SHP77 treated with DMSO at 0.1 percent for 48 hours (cell line): ENCODE measurements at places on chromosomes 12 and 14.

- no peak for DNase-seq
Observed at GRCh38 chr12:18068355-18068754, 21.6 kb downstream of the RERGL start.

GRCh38 chr12:110778833-110779577 lies 36.3 kb upstream of the PPP1CC start:
- DNase-seq, result no peak

GRCh38 chr14:30362369-30363218 lies 196.4 kb upstream of the G2E3 start:
- peak; percentile 32 for DNase-seq

DNA sequence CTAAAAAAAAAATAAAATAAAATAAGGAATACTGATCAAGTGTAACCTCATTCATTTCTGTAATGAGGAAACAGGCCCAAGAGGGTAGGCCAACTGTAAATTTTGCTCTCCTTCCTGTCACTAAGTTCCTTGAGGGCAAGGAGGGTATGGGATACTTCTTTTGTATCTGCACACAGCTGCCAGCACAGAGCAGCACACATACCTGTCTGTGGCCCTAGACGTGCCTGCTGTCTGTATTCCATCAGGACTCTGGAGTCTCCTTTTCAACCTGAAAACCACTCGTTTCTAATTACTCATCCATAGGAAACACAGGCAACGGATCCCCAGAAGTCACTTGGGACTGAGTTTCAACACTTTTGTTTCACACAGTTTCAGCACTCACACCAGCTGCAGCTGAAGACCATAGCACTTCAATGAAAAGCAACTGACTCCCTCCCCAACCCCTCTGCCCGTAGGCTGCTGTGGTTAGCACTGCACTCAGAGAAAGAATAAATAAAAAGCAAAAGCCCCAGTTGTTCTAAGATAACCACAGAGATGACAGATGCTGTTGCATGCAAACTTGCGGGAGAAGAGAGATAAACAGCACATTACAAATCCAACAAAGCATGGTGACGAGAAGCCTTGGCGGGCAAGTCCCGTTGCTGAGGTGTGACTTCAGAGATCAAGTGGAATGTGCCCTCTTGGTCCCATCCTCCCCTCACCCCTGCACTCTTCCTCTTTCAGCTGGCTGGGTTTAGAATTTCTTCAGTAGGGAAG lies 24.9 kb downstream of the CRACR2A start:
- no peak for DNase-seq

DNA sequence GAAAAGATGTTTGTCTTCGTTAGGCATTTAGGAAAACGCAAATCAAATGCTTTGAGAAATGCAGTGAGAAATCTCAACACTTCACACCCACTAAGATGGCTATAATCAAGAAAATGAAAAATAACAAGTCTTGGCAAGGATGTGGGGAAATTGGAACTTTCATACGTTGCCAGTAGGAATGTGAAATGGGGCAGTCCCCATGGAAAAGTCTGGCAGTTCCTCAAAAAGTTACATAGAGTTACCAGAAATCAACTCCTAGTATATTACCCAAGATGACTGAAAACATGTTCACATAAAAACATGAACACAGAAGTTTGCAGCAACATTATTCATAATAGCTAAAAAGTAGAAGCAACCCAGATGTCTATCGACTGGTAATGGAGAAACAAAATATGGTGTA lies 41.5 kb upstream of the LRTM2 start:
- no peak for DNase-seq

DNA sequence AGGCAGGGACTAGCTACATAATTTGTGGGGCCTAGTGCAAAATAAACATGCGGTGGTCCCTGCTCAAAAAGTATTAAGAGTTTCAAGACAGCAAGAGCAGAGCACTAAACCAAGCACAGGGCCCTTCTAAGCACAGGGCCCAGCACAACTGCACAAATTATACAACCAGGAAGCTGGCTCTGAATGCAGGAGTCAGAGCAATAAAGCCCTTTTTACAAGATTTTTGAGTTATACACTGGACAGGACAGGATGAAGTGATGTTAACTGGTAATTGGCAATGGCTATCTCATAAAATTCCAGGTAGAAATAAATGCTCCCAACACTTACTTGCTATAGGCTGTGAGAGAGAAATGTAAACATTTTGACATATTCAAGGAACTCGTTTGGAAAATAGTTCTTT lies 86.2 kb upstream of the GPHB5 start:
- no peak for DNase-seq

DNA sequence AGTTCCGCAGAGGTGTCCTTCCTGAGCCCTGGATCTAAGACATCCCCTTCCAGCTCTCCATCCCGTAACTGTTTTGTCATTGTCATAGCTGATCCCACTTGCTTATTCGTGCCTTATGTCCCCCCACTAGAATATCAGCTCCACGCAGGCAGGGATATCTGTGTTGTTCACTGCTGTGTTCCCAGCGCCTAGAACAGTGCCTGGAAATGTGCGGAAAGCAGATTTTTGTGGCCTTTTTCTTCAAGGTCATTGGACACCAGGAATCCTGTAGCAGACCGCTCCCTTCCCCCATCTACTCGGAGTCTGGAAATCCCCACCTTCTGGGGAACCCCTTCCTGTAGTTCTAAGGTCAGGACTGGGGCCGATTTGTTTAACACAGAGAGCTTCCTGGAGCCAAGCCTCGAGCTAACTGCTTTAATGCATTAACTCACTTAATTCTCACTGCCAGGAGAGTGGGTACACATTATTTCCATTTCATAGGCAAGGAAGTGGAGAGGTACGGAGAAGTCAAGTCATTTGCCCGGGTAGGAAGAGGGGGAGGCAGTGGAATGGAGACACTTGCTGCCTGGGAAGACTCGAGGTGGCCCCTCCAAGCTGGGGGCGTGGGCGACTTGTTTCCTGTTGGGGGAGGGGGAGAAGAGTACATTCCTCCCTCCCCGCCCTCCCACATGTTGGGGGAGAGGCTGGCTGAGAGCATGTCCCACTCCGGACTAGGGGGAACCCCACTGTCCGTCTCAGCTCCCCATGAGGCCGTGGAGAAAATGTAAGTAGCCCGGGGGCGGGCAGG lies 1.2 kb upstream of the SH2B3 start:
- DNase-seq, result no peak

- DNase-seq, result peak; percentile 83
Observed at GRCh38 chr12:26744697-26745440, 88.1 kb downstream of the ITPR2 start.

DNA sequence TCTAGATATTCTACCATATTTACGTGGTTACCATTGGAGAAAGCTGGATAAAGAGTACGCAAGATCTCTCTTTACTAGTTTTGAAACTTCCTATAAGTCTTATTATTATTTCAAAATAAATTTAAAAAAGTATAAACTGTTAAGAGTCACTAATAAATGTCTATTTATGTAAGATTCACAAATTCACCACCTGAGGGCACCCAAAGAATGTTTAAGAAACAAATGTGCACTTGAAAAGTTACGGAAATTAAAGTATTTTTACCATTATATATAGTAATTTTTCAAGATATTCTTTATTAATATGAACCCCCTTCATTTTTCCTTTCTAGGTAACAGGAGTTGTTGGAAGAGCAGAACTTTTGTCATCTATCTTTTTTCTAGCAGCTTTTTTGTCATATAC lies 11.9 kb downstream of the TMTC3 start:
- DNase-seq, result no peak

- DNase-seq, result no peak
Observed at GRCh38 chr14:77615361-77616132, 890 bp downstream of the SPTLC2 start.

DNA sequence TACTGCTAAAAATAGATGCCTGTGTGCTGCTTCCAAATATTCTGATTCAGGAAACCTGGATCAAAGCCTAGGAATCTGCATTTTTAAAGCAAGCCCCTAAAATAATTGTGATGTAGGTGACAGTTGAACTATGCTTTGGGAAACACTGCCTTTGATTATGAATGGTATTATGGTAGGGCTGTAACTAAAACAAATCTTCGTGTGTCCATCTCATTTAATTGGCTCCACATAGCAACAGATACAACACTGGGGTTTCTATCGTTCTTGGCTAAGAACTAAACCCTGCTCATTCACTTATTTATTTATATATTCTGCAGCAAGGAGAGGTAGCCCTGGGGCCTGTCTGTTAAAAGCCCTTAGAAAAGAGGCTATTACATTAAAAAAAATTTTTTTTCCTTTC lies 23.0 kb upstream of the ITGA5 start:
- no peak for DNase-seq

GRCh38 chr12:68611094-68611805 lies 551 bp downstream of the RAP1B start:
- DNase-seq, result no peak

DNA sequence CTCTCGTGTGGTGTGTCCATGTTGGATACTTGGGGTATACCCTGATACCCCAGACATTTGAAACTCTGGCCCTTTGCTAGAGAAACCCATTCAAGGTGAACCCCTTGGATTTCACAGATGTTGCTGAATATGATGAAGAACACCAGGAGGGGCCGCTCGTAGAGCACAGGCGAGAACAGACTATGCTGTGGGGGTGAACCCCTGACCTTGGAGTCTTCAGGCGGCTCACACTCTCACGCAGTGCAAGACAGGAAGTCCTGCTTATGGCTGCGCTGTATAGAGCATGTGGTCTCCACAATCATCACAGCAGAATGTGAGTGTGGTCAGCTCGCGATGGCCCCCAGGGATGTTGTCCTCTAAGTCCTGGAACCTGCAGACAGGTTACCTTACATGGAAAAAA lies 60.4 kb downstream of the SLC15A4 start:
- no peak for DNase-seq

GRCh38 chr12:94650143-94651056 lies at the start of gene TMCC3:
Gene TMCC3 (minus strand): TSS chr12:94650557. CDS start chr12:94650430, 127 bp downstream.
- DNase-seq, result no peak

- DNase-seq, result no peak
Observed at GRCh38 chr14:28381656-28382055, 384.9 kb upstream of the FOXG1 start.

GRCh38 chr12:80178846-80179245 lies 79.5 kb downstream of the OTOGL start:
- DNase-seq, result no peak

GRCh38 chr12:130948136-130948535 lies 5.6 kb upstream of the ADGRD1 start:
- no peak for DNase-seq

GRCh38 chr14:92493492-92493891 lies 20.1 kb upstream of the RIN3 start:
- DNase-seq, result no peak

- no peak for DNase-seq
Observed at GRCh38 chr12:19616781-19617180, 177.5 kb downstream of the AEBP2 start.

- DNase-seq, result no peak
Observed at GRCh38 chr12:944211-944610, 5.3 kb downstream of the RAD52 start.

- no peak for DNase-seq
Observed at GRCh38 chr12:45587877-45588533, 141.5 kb upstream of the ARID2 start.

DNA sequence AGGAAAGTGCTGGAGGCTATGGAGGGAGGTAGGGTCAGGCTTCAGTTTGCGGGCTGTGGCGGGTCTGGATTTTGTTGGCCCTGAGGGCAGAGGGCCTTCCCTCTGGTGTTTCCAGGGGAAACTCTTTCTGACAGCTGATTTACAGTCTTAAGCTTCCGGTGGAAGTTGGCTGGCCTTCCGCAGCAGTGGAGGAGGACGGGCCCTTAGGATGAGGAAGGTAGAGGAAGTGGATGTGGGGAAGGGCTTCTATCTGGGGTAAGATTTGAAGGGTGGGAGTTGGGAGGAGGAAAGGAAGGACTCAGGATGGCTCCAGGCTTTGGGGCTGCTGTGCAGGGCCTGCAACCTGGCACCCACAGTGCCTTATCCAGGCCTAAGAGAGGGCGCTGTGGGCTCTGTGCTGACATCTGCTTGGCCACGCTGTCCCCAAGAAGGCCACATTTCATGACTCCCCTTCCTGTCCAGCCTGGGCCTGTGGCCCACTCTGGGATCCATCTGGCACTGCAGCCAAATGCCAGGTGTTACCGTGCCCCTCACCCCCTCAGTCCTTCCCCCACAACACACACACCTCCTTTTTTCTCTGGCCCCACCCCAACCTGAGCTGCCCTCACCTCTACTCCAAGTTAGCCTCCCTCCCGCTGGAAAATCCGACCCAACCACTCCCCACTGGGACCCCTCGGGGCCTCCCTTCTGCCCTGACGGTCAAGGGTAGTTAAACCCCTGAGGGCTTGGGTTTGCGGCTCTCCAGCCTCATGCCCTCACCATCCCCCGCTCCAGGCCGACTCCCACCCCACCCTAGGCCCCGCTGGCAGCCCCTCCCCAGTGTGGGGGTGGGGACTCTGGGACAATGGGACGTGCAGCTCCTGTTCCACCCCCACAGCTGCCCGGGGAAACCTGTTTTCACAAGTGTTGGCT lies 7.7 kb upstream of the PPP1R13B start:
- no peak for DNase-seq

DNA sequence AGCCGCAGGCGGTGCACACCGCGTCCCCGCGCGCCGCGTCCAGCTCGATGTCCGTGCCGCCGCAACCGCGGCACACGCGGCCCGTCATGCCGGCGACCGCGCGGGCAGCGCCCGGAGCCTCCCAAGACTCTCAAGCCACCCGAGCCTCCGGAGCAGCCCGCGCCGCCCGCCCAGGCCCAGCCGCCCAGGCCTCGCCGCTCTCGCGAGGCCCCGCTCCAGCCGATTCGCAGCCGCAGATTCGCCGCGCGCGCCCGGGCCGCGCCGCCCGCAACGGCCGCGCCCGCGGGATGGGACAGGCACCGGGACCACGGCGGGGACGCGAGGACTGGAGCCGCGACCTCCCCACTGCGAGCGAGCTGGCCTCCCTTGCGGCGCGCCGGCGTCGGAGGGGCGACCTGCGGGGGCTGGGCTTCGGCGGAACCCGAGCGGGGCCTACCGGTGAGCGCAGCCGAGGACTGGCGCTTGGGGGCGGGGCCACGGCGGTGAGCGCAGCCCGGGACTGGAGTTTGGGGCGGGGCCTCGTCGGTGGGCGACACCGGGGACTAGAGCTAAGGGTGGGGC lies at the start of gene BRF1:
BRF1 (minus strand) TSS at position 460 of the 561 bp plus-strand sequence; CDS start at position 88, 372 bp downstream.
- DNase-seq, result no peak

- DNase-seq, result no peak
Observed at GRCh38 chr12:115810122-115810901, 467.2 kb downstream of the MED13L start.

GRCh38 chr14:98953551-98954348 lies 318.2 kb downstream of the BCL11B start:
- DNase-seq, result no peak

DNA sequence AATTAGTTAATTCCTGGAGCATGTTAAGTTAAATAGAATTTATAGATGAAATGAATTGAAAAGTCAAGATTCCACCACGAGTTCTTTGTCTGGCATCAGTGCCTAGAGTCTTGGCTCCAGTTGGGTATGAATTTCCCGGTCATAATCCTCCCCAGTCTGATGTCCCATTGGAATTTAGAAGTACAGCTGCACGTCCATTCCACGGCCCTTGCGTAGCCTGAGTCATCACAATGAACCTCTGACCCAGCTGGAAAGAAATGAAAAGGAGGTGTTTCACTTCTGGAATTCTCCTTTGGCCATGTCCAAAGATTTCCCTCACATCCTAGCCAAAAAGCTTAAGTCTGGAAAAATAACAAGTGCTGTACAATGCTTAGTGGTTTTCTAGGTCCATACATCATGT lies 122.7 kb downstream of the KICS2 start:
- no peak for DNase-seq
